Caco-2 (cell line): ENCODE measurements at places on chromosomes 2 and 18.
A peak's percentile ranks its signal among the peaks of the same experiment; 100 is the strongest.

- DNase-seq, result no peak
Observed at GRCh38 chr2:20355131-20355530, 4.5 kb upstream of the PUM2 start.

GRCh38 chr2:222613715-222614331, 42.1 kb downstream of the FARSB start:
- no peak for DNase-seq

- no peak for DNase-seq
Observed at GRCh38 chr18:24935008-24935407, 417.0 kb downstream of the ZNF521 start.

DNA sequence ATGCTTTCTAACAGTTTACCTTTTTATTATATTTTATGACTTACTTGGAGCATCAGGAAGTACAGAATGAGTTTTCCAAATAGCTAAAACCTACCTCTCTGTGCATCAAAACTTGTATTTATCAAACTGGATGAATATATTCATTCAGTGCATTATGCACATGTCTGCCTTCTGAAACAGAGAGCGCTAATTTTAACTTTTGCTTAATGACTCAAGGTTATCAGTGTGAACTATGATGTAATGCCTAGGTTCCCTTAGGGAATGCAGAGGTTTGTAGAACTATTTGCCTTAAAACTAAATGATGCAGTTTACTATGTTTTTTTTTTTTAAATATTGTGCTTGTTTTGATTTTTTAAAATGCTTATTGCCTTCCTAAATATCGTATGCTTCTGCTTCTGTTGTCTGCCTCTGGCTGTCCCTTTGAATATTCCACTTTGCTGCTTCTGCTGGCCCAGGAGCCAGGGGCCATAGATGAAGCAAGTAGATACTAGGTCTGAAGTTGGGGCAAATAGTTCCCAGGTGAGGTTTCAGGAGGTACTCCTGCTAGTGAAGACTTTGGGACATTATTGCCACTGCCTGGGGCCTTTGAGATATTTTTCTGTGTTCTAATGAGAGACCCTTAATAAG, 16.5 kb downstream of the TMEM178A start:
- DNase-seq, result no peak

DNA sequence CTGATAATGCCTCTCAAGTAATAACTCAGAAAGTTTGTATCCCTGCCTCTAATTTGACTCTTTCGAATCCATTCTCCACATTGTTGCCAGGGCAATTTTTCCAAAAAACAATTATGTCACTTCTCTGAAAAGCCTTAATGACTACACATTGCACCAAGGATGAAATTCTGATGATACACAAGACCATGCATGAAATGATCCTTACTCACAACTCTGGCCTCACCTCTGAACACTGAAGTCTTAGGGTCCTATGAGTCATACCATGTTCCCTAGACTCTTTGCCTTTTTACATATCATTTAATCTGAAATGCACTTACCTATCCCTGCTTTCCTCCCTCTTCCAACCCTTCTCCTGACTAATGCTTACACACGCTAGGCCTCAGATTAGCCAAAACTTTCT, 51.0 kb downstream of the WDPCP start:
- DNase-seq, result no peak

DNA sequence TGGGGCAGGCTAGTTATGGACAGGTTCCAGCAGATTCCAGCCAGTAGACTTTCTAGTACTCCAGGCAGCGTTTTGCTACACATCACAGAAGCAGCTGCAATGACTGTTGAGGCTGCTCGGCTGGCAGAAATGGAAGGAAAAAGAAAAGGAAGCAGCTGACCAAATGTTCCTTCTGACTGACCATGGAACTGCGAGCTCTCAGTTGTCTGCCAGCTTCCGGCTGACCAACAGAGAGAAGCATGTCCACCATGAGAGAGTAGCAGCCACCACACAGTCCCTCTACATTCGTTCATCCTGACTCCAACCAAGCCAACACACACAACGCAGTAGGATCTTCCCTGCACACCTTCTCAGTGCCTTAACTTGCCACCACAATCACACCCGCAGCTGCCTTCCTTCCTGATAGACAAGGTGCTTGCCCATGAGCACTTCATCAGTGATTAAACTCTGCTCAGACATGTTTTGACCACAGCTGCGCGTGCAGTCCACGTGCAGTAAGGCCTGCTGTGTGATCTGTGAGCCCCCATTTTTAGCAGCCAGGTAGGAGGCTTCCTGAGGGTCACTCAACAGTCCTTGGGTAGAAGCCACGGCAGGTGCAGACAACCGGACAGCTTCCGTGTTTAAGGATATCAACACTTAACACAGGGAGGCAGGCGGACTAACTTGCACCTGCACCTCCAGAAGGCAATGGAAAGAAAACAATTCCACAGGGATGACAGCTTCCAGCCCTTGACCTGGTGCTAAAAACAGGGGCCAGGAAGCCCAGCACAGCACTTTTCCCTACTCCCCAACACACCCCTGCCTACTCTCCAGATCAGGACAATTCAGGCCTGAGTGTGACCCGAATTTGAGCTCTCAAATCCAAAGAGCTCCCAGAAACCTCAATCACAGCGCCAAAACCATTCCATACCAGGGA, 996 bp downstream of the TGFBRAP1 start:
- DNase-seq, result peak; percentile 25

- peak; percentile 65 for DNase-seq
Observed at GRCh38 chr18:62741118-62741566, 25.8 kb downstream of the PHLPP1 start.

GRCh38 chr2:60778352-60778751, 22.3 kb downstream of the PAPOLG start:
- DNase-seq, result no peak
